Activated T-cell treated with anti-CD3 and anti-CD28 coated beads, Interleukin-2, amount 50 U/mL, for 72 hours (primary cell): ENCODE measurements at places on chromosomes 7 and 10. TPM values are rescaled to one million over a fixed set of nuclear protein-coding genes. Genes with fewer than 3 reads are reported as not detected.

Gene GBX1
- not detected for total RNA-seq

GRCh38 chr10:132175408-132175807 is 11.3 kb upstream of the DPYSL4 start:
- H3K27me3 ChIP-seq, result peaks cover 42% of the 10 kb centered on the region
- H3K4me3 ChIP-seq, result no peak overlapping the region
- DNase-seq, result no peak
- H3K4me1 ChIP-seq, result peaks cover 30% of the 10 kb centered on the region
- H3K27ac ChIP-seq, result no peak overlapping the region

Gene ANKRD30A
- total RNA-seq, result not detected

Gene FOXK1
- total RNA-seq, result 41.0 TPM

DNA sequence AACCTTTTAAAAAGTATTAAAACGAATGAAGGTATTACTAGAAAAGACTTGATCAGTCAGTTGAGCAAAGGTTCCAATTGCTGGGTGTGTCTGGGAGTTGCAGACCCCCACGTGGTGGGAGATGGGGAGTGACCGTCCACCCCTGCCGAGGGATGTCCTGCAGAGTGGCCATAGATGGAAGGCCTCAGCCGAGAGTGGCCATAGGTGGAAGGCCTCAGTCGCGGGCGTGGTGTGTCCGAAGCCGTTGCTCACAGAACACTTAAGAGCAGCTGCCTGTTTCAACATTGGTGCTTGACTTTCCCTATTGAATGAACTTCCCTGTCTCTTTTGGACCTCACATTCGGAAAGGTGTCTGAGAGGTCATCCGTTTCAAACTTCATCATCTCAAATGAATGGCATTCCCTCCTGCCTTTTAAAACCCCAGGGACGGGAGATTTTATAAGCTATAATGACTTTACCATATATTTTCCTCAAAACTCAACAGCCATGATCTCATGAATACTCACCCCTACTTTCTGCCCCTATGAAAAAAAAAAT is 69.4 kb downstream of the CAMK1D start:
- peaks cover 35% of the 10 kb centered on the region for H3K4me1 ChIP-seq
- H3K4me3 ChIP-seq, result peak overlapping the region; percentile 16
- H3K27ac ChIP-seq, result no peak overlapping the region

Gene ZNF107
- total RNA-seq, result 18.5 TPM

Gene SPDYE6
- not detected for total RNA-seq

DNA sequence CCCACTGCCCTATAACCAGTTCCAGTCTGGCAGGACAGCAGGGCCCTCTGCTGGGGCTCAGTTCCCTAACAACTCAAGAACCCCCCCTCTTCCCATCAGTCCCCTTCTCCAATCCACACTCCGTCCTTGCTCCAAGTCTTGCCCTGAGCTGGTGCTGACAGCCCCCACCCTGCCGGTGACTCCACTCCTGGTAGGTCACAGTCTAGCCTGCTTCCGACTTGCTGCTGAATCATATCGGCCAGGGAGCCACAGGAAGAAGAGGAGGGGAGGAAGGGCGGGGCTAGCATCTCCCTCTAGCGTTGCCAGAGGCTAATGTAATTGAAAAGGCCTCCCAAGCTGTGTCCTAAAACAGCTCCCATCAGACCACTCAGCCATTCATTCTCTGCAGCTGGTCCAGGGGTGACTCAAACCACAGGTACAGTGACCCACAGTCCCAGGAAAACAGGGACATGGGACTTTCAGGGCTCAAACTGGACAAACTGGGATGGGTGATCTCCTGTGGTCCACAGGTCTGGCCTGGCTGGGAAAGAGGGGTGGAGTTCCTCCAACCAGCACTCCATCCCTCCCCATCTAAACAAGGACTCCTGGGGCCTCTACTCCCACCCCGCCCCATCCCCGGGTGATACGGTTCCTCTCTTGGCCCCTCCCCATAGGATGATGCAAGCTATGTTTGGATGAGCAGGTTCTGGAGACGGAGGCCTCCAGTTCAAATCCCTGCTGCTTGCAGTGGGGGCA is 158.8 kb downstream of the SH3PXD2A start:
- H3K27me3 ChIP-seq, result no peaks in the 10 kb centered on the region
- peak overlapping the region; percentile 6 for H3K27ac ChIP-seq
- H3K4me1 ChIP-seq, result peaks cover 35% of the 10 kb centered on the region
- H3K36me3 ChIP-seq, result no peaks in the 10 kb centered on the region
- peak overlapping the region; percentile 81 for H3K4me3 ChIP-seq

Gene VIPR2
- 3.0 TPM for total RNA-seq

DNA sequence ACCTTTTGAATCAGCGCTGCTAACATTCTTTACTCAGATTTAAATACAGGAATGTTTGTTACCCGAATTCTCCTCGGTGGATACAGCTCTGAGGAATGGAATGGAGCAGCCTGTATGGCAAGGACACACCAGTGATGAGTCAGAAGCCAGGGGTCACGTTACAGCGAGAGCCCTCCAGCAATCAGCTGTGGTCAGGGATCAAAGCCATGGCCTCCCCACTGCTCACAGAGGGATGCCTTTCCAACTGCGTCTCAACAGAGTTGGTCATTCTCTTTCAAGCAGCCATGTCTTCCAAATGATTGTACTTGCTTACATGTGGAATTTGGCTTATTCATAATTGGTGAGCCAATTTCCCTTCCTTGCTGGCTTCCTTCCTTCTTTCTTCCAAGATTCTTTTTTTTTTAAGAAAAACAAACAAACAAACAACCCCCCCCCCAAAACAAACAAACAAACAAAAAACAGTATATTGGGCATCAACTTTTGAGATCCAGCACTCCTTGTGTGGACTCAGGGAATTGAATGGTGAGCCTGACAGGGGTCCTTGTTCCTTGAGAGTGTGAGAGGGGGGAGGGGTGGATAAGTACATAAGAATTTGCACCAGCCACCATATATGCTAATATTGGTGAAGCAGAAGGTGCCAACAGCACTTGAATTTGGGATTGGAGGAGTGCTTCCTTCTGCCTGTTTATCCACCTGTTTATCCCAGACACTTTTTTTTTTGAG is 100.2 kb downstream of the ATXN7L1 start:
- H3K4me3 ChIP-seq, result no peak overlapping the region
- peaks cover 6% of the 10 kb centered on the region for H3K27me3 ChIP-seq
- no peak for DNase-seq

Gene C7orf57
- total RNA-seq, result 0.12 TPM

DNA sequence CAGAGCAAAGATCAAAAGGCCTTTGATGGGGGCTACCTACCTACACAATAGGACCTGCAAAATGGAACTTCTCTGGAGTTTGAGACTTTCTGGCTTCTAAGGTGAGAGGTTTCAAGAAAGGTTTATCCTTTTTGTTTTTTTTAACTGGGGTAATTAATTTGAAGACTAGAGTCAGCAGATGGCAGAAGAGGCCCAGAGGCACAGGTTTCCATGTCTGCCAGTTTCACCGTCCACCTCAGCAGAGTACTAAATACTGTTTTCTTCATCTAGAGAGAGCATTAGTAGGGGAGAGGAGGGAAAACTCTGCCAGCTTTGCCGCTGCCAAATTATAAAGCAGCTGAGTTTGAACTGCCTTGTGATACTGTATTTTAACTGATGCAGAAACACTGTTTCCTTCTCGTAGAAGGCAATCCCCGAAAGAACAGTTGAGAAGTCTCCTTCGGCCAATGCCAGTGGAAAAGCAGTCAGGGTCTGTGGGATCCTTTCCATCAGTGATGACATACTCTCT is 138.7 kb downstream of the SLC25A13 start:
- no peaks in the 10 kb centered on the region for H3K27me3 ChIP-seq
- H3K4me1 ChIP-seq, result peaks cover 3% of the 10 kb centered on the region
- no peak overlapping the region for H3K27ac ChIP-seq
- no peak overlapping the region for H3K4me3 ChIP-seq
- no peak for DNase-seq
- peaks cover 3% of the 10 kb centered on the region for H3K36me3 ChIP-seq

Gene NPY4R2
- not detected for total RNA-seq

Gene TSPAN14
- total RNA-seq, result 44.2 TPM

Gene DLX5
- not detected for total RNA-seq

DNA sequence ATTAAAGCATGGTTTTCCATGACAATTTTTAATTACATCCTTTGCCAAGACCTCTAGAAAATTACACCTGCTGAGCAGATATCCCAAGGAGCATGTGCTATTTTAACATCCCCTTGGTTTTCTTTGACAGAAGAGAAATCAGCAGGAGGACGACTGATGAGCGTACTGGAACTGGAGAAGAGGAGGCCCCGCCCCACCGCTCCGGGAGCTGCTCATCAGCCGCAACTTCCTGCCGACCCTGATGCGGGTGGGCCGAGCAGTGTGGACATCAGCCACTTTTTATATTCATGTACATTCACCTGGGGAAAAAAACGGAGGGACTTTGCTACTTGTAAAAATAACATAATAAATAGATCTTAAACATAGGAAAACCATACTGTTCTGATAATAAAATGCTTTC is 54.2 kb downstream of the CDC123 start:
- H3K4me1 ChIP-seq, result no peaks in the 10 kb centered on the region
- no peak overlapping the region for H3K4me3 ChIP-seq
- DNase-seq, result no peak
- peaks cover 23% of the 10 kb centered on the region for H3K36me3 ChIP-seq
- no peaks in the 10 kb centered on the region for H3K27me3 ChIP-seq

GRCh38 chr7:23020742-23021401 is 6.9 kb upstream of the HYCC1 start:
- peaks cover 30% of the 10 kb centered on the region for H3K27me3 ChIP-seq
- H3K27ac ChIP-seq, result no peak overlapping the region
- H3K4me1 ChIP-seq, result peaks cover 38% of the 10 kb centered on the region
- peak overlapping the region; percentile 10 for H3K4me3 ChIP-seq

Gene CDH23
- 1.1 TPM for total RNA-seq

- no peak overlapping the region for H3K4me3 ChIP-seq
- no peaks in the 10 kb centered on the region for H3K27me3 ChIP-seq
- H3K36me3 ChIP-seq, result no peaks in the 10 kb centered on the region
- H3K27ac ChIP-seq, result no peak overlapping the region
- no peaks in the 10 kb centered on the region for H3K4me1 ChIP-seq
- no peak for DNase-seq
Measured at GRCh38 chr10:25530306-25530705, 355.5 kb downstream of the GPR158 start.

Gene RARRES2
- total RNA-seq, result not detected

GRCh38 chr7:4823441-4824119 is 38.2 kb downstream of the PAPOLB start:
- H3K4me3 ChIP-seq, result no peak overlapping the region
- H3K27me3 ChIP-seq, result no peaks in the 10 kb centered on the region
- no peaks in the 10 kb centered on the region for H3K36me3 ChIP-seq
- DNase-seq, result no peak
- no peaks in the 10 kb centered on the region for H3K4me1 ChIP-seq
- H3K27ac ChIP-seq, result no peak overlapping the region

GRCh38 chr7:107931740-107932515 is 40.9 kb downstream of the DLD start:
- peaks cover 17% of the 10 kb centered on the region for H3K4me1 ChIP-seq
- H3K4me3 ChIP-seq, result no peak overlapping the region
- no peak for DNase-seq
- no peaks in the 10 kb centered on the region for H3K27me3 ChIP-seq
- H3K27ac ChIP-seq, result no peak overlapping the region
- peaks cover 5% of the 10 kb centered on the region for H3K36me3 ChIP-seq

DNA sequence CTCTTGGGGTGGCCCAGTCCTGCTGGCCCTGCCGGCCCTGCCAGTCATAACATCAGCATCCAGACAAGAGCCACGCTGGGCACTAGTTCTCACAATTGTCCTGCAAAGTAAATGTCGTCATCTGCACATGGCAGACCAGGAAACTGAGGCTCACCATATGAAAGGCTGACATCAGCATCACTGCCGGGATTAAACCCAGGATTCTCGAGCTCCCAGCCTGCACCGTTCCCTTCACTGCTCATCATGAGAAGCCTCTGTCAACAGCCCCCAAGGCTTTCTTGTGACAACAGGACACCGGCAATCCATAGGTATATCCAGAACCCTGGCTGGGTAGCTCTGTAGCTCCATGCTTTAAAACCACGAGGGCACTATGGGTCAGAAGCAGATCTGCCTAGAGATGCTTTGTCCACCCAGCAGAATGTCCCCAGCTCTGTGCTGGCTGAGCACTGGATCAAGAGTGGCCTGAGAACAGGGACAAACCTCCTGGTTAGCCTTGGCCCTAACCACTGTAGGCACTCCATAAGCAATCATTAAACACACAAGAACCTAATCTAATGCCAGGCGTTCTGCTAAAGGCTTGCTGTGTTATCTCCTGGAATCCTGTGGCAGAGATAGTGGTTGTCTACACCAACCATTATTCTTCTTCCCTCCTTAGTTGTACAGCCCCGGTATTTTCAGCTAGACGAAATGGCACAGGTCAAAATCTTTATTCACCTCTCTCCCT is 41.2 kb upstream of the C10orf71 start:
- H3K36me3 ChIP-seq, result no peaks in the 10 kb centered on the region
- DNase-seq, result no peak
- H3K4me3 ChIP-seq, result no peak overlapping the region
- H3K4me1 ChIP-seq, result no peaks in the 10 kb centered on the region
- no peak overlapping the region for H3K27ac ChIP-seq
- no peaks in the 10 kb centered on the region for H3K27me3 ChIP-seq

Gene FAM25C
- not detected for total RNA-seq
